NCI-H2029 (cell line): ENCODE measurements at places on chromosomes 4 and X.

- DNase-seq: peak; percentile 0
Observed at GRCh38 chr4:87353592-87353991, 30.9 kb upstream of the HSD17B13 start.

DNA sequence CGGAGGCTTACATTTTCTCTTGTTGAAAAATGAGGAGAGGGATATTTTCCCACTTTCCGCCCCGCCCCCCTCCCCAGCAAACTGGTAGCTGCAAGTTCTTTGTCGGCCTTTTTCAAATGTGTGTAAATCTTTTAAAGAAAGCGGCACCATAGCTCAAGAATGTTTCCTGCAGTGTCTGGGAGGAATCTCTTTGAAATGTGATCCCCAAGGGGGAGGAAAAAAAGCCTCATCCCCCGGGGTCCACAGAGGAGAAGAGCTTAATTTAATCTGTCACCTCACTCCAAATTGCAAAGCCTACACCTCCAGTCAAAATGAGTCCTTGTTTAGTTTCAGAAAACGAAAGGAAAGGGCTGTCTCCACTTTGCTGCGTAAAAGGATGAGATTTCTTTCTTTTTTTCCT, 34.8 kb downstream of the ASMT start:
- no peak for DNase-seq

- no peak for DNase-seq
Observed at GRCh38 chrX:24839331-24839730, 145.6 kb downstream of the POLA1 start.

DNA sequence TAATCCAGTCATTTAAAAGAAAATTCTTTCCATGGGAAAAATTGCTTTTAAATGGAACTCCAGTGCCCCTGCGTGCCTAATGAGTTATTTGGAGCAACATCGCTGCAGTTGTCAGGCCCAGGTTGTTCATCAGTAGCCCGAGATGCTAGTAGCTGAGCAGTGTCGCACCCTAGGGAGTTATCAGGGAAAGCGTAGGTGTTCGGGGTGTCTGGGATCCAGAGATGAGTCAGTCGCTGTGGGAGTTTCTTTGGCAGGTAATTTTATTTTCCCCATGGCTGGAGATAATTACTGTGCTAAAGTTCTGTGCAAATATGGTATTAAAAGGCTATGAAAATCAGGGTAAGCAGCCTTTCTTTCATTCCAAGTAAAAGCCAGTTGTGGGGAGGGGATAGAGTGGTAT, 49.4 kb downstream of the ANXA3 start:
- DNase-seq: no peak

- no peak for DNase-seq
Observed at GRCh38 chr4:48205626-48206025, 64.0 kb downstream of the TEC start.

DNA sequence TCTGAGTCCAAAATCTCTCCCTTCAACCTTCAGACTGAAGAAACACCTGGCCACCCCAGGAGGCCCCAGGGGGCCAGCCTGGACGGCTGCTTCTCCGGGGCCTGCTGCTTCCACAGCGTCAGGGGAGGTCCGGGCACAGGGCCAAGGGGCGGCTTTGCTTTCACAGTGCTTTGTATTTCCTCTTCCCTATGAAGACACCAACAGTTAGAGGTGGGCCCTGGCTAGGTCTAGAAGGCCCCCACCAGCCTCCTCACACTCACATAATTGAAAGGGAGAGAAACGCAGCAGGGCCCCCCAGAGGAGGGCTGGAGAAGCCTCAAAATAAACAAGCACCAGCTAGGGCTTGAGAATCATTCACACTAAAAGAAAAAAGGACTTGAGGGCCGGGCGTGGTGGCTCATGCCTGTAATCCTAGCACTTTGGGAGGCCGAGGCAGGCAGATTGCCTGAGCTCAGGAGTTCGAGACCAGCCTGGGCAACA, 17.8 kb downstream of the SCD5 start:
- DNase-seq: peak; percentile 81

DNA sequence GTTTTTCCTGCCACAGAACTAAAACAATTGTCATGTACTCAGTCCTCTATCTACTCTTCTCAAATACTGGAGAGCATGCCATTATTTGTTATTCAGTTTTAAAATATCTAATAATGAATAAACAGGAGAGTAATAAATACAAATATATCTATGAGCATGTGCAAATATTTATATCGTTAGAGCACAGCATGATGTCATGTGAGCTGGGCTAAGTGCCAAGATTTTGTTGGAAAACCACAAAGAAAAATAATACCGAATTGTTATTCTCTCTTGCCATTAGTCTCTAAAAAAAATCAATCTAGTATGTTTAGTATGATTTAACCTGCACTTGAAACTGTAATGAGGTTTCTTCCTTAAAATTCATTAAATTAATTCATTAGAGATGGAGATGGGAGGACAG, 97.3 kb downstream of the DDX60 start:
- peak; percentile 64 for DNase-seq

GRCh38 chr4:146333187-146333894, 119.0 kb downstream of the REELD1 start:
- DNase-seq: no peak

DNA sequence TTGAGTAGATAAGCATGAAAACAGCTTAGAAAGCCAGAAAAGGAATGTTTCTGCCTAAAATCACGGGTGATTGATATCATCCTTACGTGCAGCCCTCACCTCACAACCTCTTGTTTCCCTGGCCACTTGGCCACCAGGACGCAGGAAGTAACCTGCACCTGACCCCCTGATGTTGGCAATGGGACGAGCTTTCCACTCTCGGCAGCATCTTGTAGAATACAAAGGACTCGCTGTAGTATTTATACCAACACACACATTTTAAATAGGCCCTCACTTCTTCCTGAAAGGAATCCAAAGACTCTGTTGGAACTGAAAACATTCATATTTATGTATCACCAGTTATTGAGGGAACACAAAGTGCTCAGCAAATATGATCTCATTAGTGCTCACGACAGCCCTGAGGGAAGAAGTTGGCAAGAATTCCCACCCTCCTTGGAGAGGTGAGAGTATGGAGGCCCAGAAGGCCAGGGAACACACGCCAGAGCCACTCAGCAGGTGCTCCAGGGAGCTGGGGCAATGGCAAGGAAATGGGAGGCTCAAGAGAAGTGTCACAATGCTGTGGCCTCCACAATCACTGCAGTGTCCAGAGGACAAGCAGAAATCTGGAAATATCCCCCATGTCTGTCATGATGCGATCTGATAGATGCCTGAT, 103.3 kb upstream of the KIT start:
- DNase-seq: no peak

GRCh38 chrX:153944800-153945150, 332 bp upstream of the RENBP start:
- no peak for DNase-seq

- DNase-seq: no peak
Observed at GRCh38 chr4:10095296-10095991, 21.2 kb downstream of the WDR1 start.

GRCh38 chr4:160403081-160403480, 1300.2 kb downstream of the RAPGEF2 start:
- DNase-seq: no peak

GRCh38 chr4:184016759-184017668, 111.9 kb downstream of the STOX2 start:
- no peak for DNase-seq

- no peak for DNase-seq
Observed at GRCh38 chr4:148435654-148436406, 6.4 kb downstream of the NR3C2 start.

- DNase-seq: no peak
Observed at GRCh38 chr4:31964685-31965084, 1244.5 kb downstream of the PCDH7 start.

DNA sequence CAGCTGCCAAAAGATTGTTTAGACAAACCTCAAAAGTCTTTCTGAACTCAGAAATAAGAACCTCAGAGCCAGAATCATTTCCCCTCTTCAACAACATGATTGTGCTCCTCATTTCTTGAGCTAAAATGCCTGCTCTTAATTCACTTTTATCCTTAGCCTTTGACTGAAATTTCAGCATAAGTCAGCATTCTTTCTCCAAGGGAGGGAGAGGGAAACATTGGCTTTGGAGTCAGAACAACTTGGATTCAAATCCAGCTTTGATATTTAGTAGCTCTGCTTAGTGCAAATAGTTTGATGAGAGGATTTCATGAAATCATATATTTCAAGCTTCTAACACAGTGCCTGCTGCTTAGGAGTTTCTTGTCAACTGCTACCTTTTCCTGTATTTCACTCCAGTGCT, 484.6 kb upstream of the INTU start:
- no peak for DNase-seq

- no peak for DNase-seq
Observed at GRCh38 chr4:98527534-98528269, 130.7 kb downstream of the TSPAN5 start.

DNA sequence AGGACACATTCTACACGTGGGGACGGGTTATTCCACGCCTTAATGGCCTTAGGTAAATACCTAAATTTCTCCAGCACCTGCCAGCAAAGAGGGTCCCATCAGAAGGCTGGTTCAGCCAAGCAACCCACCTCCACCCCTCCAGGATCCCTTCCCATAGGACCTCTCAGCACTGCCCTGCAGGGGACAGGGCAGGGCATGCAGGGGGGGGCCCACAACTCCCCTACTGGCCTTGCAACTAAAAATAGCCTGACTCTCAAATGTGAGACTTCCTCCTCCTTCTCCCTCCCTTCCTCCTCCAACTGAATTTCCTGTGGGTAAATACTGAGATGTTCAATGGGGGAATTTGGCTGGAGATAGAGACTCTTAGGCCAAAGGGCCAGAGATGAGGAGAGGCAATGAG, 6.3 kb downstream of the LAS1L start:
- DNase-seq: no peak
